ENCODE measurements at places on chromosomes 7 and 10. TPM values are rescaled to one million over a fixed set of nuclear protein-coding genes. Genes with fewer than 3 reads are reported as not detected.

GRCh38 chr10:99280472-99280871, 44.8 kb upstream of the HPSE2 start:
- DNase-seq = no peak
- no peaks in the 10 kb centered on the region for H3K27me3 ChIP-seq
- no peaks in the 10 kb centered on the region for H3K4me1 ChIP-seq
- no peak overlapping the region for H3K4me3 ChIP-seq
- H3K27ac ChIP-seq = no peak overlapping the region

GRCh38 chr7:106104721-106105260, 7.3 kb downstream of the SYPL1 start:
- no peak for DNase-seq
- H3K4me1 ChIP-seq = peaks cover 45% of the 10 kb centered on the region
- no peaks in the 10 kb centered on the region for H3K36me3 ChIP-seq
- H3K27me3 ChIP-seq = no peaks in the 10 kb centered on the region
- no peak overlapping the region for H3K27ac ChIP-seq

Gene LRRD1
- total RNA-seq = not detected

- H3K27me3 ChIP-seq = no peaks in the 10 kb centered on the region
- H3K27ac ChIP-seq = no peak overlapping the region
- no peaks in the 10 kb centered on the region for H3K36me3 ChIP-seq
- DNase-seq = no peak
- no peak overlapping the region for H3K4me3 ChIP-seq
These were observed 58.8 kb upstream of the LANCL2 start for GRCh38 chr7:55306331-55306730.
